GM23338 (cell line): ENCODE measurements at places on chromosomes 12 and 14. TPM values are rescaled to one million over a fixed set of nuclear protein-coding genes. Genes with fewer than 3 reads are reported as not detected.

- no peaks in the 10 kb centered on the region for H3K36me3 ChIP-seq
- H3K27ac ChIP-seq: no peak overlapping the region
- DNase-seq: peak; percentile 74
- H3K4me3 ChIP-seq: no peak overlapping the region
Measured at GRCh38 chr14:57831981-57832380, 33.9 kb downstream of the SLC35F4 start.

GRCh38 chr12:124548854-124549378 is 18.5 kb downstream of the NCOR2 start:
- H3K4me3 ChIP-seq: no peak overlapping the region
- no peaks in the 10 kb centered on the region for H3K27me3 ChIP-seq
- H3K4me1 ChIP-seq: peaks cover 55% of the 10 kb centered on the region
- DNase-seq: no peak
- H3K27ac ChIP-seq: no peak overlapping the region

GRCh38 chr12:20188930-20189653 is 179.2 kb upstream of the PDE3A start:
- H3K36me3 ChIP-seq: no peaks in the 10 kb centered on the region
- no peak for DNase-seq
- no peak overlapping the region for H3K27ac ChIP-seq
- H3K4me3 ChIP-seq: no peak overlapping the region

- DNase-seq: peak; percentile 40
- no peaks in the 10 kb centered on the region for H3K27me3 ChIP-seq
- peak overlapping the region; percentile 98 for H3K27ac ChIP-seq
- H3K4me3 ChIP-seq: peak overlapping the region; percentile 58; the same call in 1 of the 2 replicates
Measured at GRCh38 chr14:100223332-100224201, 15.4 kb upstream of the YY1 start.

- H3K4me3 ChIP-seq: no peak overlapping the region
- no peaks in the 10 kb centered on the region for H3K36me3 ChIP-seq
- H3K27ac ChIP-seq: no peak overlapping the region
- H3K4me1 ChIP-seq: 0 out of 2 replicates have a peak, but pooled peaks cover 3% of the 10 kb centered on the region
- H3K27me3 ChIP-seq: no peaks in the 10 kb centered on the region
- DNase-seq: no peak
Measured at GRCh38 chr12:92027243-92027642, 118.4 kb downstream of the BTG1 start.

GRCh38 chr12:110254971-110255540 is 26.0 kb upstream of the ATP2A2 start:
- no peak overlapping the region for H3K4me3 ChIP-seq
- H3K4me1 ChIP-seq: no peaks in the 10 kb centered on the region
- no peaks in the 10 kb centered on the region for H3K36me3 ChIP-seq
- H3K27ac ChIP-seq: no peak overlapping the region
- no peaks in the 10 kb centered on the region for H3K27me3 ChIP-seq
- no peak for DNase-seq

GRCh38 chr14:59638885-59639284 is 62.3 kb upstream of the CCDC175 start:
- no peak for DNase-seq
- no peaks in the 10 kb centered on the region for H3K27me3 ChIP-seq
- no peak overlapping the region for H3K4me3 ChIP-seq
- no peaks in the 10 kb centered on the region; the same call in 1 of the 2 replicates for H3K36me3 ChIP-seq
- no peak overlapping the region for H3K27ac ChIP-seq

DNA sequence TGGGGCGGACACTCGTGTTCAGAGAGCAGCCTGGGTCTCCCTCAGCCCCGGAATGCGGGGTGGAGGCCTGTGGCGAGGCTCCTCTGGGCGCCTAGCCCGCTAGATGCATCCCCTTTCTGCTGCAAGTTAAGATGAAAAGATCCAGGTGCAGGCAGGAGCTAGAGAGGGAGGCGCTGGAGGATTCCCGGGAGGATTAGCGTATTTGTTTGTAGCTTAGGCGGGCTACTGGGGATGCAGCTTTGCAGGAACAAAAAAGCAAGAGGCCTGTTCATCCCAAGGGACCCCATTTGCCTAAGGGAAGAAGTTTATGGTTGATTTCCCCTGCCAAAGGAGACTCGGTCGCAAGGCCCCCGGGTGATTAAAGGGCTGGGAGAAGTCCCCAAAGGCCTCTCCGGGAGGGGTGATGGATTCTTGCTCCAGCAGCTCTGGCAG is 824 bp downstream of the CCDC177 start:
- H3K4me3 ChIP-seq: peak overlapping the region; percentile 58
- peaks cover 4% of the 10 kb centered on the region; the same call in 1 of the 2 replicates for H3K4me1 ChIP-seq
- no peaks in the 10 kb centered on the region; the same call in 1 of the 2 replicates for H3K36me3 ChIP-seq
- H3K27me3 ChIP-seq: peaks cover 75% of the 10 kb centered on the region

GRCh38 chr12:65529771-65530435 is 251.4 kb downstream of the MSRB3 start:
- H3K27ac ChIP-seq: no peak overlapping the region
- no peaks in the 10 kb centered on the region for H3K36me3 ChIP-seq
- H3K4me1 ChIP-seq: peaks cover 7% of the 10 kb centered on the region

- H3K4me1 ChIP-seq: peaks cover 47% of the 10 kb centered on the region
- H3K4me3 ChIP-seq: peak overlapping the region; percentile 51
- peak overlapping the region; percentile 95 for H3K27ac ChIP-seq
- H3K27me3 ChIP-seq: no peaks in the 10 kb centered on the region
- no peaks in the 10 kb centered on the region for H3K36me3 ChIP-seq
Measured at GRCh38 chr12:32139064-32139421, 32.4 kb downstream of the BICD1 start.

DNA sequence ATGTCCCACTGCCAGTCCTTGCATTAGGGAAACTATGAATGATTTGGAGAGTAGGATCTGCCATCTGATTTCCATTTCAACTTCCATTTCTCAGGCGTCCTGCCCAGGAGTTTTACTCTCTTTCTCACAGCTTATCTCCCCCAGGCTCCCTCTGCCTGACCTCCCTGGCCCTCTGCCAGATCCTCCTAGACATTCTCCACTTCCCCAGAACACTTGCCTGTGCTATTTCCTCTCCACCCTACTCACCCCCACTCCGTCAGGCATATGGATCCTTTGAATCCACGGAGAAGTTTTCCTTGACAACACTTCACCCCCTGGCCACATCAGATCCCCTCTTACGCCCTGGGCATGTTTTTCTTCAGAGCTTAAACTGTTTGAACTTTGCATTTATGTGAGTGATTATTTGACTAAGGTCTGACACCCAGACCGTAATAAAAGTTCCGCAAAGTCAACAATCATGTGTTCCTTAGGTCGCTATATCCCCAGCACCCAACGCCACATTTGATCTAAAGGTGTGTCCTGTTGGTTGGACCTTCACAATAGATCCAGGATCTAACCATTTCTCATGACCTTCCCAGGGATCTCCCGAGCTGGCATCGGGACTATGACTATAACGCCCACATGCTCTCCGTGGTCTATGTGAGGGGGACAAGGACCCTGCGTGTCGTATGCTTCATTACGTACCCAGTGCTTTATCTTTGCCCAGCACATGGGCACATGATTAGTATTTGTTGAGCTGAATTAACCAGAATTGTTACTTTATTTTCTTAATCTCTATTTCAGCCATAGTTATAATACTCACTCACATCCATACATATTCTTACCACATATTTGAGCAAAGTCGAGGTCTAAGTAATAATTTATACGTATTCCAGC is 255.8 kb upstream of the FOXN3 start:
- no peak overlapping the region for H3K27ac ChIP-seq
- no peaks in the 10 kb centered on the region for H3K27me3 ChIP-seq
- no peak overlapping the region for H3K4me3 ChIP-seq
- H3K36me3 ChIP-seq: no peaks in the 10 kb centered on the region

DNA sequence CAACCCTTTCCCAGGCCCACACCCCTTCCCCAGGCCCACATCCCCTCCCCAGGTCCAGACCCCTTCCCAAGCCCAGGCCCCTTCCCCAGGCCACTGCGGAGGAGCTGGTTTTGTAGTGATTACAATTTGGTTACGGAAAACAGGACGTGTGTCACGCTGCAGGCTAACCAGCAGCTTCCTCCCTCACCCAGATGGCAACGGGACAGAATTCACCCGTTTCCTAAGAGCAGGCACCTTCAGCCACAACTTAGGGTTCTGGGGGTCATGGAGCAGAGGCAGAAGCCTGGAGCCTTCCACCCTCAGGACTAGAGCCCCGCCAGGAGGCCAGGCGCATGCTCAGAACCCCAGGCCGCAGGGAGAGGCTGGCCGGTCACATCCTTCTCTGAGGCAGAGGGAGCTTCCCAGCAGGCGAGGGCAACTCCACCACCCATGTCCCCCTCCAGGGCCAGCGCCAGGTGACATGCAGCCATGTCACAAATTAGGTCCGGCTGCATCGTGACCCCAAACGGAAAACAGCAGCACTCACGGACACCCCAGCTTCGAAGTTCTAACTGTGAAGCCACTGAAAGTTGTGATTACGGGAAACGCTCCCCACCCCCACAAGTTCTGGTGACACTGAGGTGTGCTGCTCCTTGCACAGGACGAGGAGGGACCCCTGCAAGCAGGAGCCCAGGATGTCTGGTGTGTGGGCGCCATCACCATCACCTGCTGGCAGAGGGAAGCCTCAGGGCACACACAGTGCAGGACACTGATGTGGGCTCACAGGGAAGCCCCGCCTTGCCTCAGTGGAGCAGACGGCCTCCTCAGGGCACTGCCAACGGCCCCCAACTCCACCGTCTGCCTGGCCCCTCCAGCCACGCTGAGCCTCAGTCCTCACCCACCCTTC is 7.7 kb downstream of the BRF1 start:
- H3K4me1 ChIP-seq: no peaks in the 10 kb centered on the region
- DNase-seq: no peak
- H3K27me3 ChIP-seq: no peaks in the 10 kb centered on the region
- H3K4me3 ChIP-seq: no peak overlapping the region
- no peak overlapping the region for H3K27ac ChIP-seq
- no peaks in the 10 kb centered on the region for H3K36me3 ChIP-seq

- no peak for DNase-seq
- peak overlapping the region; percentile 43; the same call in 1 of the 2 replicates for H3K27ac ChIP-seq
- peaks cover 20% of the 10 kb centered on the region for H3K4me1 ChIP-seq
- H3K36me3 ChIP-seq: no peaks in the 10 kb centered on the region
- H3K4me3 ChIP-seq: no peak overlapping the region
- H3K27me3 ChIP-seq: no peaks in the 10 kb centered on the region
Measured at GRCh38 chr12:75970310-75970709, 61.3 kb downstream of the PHLDA1 start.

Gene CMTM5
- total RNA-seq: 0.24 and 0.27 TPM in 2 replicates

Gene CNTN1
- 26.5 and 27.0 TPM in 2 replicates for total RNA-seq

Gene INSM2
- not detected in 2 replicates for total RNA-seq

Gene REP15
- 0.38 and 0.66 TPM in 2 replicates for total RNA-seq

Gene ASPG
- 1.4 and 6.2 TPM in 2 replicates for total RNA-seq
